ENCODE measurements at places on chromosomes 2 and 18. TPM values are rescaled to one million over a fixed set of nuclear protein-coding genes. Genes with fewer than 3 reads are reported as not detected.

DNA sequence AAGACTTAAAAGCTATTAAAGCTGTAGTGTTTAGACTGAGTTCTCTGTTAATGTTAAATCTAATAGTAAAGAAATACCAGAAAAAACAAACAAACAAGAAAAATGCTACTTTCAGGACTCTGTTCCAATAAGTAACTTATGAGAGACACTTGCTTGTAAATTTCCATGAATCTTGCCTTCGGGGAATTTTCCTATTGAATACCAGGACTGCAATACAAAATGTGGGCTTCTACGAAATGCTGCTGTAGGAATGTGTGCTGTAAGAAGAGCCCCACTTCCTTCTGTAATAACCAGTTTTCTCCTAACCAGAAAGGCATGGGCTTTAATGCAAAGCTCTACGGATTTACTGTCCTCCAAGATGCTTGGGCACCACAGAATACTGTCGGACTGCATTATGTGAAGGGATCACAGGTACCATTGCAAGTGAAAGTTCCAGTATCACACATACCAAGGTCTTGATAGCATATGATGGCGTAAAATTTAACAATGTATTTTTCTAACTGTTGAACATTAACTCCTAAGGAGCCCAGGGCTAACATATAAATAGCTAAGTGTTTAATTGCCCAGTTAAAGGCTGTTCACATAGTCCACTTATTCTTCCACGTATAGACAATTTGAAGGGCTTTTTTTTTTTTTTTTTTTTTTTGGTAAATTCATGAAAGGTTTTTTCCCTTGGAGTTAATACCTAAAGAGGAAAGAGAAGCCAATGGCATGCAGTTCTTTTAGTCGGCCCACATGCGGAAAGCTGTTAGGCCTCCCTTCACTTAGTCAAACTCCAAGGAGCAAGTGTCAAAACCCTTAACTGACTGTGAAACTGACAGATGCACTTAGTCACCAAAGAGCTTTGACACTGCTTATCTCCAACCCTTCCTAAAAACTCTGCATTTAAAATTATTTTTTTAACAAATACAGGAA lies 564.0 kb upstream of the POU3F3 start:
- no peak for DNase-seq

The NGEF gene
- total RNA-seq, result 1.3 TPM

- DNase-seq, result no peak
Measured at GRCh38 chr2:165575044-165575615, 105.6 kb downstream of the CSRNP3 start.

DNA sequence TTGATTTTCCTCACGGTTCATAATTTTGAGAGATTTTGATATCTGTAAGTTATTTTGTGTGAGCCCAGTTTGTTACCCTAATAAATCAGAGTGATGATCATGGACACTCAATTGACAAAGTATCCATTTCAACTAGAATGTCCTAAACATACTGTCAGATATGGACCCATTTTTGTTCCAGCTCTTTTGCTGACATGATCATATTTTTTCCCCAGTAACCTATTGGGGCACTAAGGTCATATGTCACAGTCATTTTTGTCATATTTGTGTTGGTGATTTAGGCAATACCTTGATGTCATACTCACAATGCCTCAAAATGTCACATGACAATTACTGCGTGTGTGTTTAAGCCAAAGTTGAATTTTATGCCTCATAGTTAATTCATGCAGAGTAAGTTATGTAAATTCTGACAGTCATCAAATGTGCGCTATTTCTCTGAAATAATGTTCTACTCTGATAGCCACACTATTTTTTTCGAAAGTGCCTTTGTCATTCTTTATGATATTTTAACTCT lies 218.7 kb downstream of the ARHGAP15 start:
- no peak for DNase-seq

The GALR1 gene
- total RNA-seq, result not detected

DNA sequence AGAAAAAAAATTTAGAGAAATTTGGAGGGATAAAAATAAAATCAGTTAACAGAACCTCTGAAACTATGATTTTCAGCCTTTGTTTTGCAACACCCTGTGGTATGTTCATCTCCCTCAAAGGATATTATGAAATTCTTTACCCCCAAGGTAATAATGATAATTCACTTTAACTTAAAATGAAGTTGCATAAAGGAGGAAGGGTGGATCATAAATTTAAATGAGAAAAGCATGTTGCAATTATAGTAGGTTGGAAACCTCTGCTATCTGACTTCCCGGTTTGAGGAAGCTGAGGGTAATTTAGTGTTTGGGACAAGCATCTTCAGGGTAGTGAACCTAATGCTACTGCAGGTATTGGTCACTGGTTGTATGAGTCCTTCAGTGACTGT lies 102.9 kb downstream of the BABAM2 start:
- no peak for DNase-seq

- no peak for DNase-seq
Measured at GRCh38 chr2:231182513-231182899, 15.9 kb upstream of the ARMC9 start.

The CYRIA gene
- 0.19 TPM for total RNA-seq

The ZSWIM2 gene
- not detected for total RNA-seq

The PAIP2B gene
- 4.0 TPM for total RNA-seq

DNA sequence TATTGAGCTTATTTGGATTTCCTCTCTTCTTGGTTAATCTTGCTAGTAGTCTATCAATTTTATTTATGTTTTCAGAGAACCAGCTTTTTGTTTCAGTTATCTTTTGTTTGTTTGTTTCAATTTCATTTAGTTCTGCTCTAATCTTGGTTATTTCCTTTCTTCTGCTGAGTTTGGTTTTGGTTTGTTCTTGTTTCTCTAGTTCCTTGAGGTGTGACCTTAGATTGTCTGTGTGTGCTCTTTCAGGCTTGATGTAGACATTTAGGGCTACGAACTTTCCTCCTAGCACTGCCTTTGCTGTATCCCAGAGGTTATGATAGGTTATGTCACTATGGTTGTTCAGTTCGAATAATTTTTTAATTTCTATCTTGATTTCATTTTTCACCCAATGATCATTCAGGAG lies 141.6 kb downstream of the ZNF236 start:
- no peak for DNase-seq

- no peak for DNase-seq
Measured at GRCh38 chr2:65015731-65016130, 26.5 kb downstream of the SLC1A4 start.

DNA sequence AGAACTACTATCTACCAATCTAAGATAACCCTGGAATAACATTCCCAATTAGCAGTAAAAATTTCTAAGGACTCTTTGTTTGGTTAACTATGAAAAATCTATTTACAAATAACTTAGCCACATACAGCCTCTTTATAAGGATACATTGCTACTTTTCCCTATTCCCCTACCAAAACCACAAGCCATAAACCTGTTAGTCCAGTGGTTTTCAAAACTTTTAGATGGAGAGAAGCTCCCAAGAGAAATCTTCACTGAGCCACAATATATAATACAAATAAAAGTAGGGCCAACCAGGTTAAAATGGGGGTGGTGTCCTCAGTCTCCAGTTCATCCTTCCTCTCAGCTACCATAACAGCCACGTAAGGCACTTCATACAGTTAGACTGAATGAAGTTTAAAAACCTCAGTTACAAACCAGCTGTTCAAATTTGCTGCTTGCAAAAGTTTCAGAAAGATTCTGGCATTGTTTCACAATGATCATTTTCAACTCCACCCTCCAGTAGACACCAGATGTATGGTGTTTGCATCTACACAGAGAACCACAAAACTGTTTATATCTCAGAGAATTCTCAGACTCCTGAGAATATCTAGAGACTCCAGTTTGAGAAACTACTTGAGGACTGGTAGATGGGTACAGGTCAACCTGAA lies 26.0 kb downstream of the SOS1 start:
- DNase-seq, result no peak

DNA sequence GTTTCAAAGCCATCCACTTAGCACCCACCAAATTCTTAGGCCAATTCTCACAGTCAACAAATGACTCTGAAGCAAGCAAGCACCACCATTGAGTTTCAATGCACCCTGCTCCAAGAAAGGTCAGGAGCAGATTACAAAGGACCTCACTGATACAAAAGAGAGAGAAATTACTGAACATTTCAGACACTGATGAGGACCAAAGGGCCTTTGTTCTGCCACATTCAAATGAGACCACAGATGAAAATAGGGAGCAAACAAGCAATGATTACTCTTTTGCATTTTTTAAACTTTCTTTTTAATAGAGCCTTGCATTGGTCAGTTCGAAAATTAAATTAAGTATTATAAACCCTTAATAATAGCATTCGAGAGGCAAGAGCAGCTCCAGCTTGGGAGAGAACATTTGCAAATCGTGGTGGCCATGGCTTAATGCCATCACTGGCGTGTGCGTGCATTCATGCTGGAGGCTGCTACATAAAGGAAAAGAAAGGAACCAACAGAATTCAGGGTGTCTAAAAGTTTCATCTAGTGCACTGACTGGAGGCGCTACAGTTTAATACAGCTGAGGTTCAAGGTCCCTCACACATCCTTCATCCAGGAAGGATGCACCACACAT lies 87.5 kb downstream of the KLF7 start:
- no peak for DNase-seq

DNA sequence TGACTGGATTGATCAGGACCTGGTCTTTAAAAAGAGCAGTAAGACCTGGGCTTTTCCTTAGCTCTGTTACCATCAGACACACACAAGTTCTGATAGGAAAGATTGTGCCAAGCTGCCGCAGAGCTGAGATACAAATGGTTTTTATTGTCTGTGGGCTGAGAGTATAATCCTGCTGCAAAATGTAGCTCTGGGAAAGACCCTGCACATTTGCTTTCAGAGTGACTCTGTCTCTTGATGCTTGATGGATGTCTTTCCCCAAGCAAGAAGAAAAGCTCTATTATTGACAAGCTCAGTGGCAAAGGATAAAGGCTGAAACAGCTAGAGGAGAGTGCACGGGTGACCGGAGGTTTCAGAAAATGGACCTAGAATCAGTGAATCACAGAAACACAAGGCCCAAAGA lies 95.3 kb upstream of the PARD3B start:
- no peak for DNase-seq

DNA sequence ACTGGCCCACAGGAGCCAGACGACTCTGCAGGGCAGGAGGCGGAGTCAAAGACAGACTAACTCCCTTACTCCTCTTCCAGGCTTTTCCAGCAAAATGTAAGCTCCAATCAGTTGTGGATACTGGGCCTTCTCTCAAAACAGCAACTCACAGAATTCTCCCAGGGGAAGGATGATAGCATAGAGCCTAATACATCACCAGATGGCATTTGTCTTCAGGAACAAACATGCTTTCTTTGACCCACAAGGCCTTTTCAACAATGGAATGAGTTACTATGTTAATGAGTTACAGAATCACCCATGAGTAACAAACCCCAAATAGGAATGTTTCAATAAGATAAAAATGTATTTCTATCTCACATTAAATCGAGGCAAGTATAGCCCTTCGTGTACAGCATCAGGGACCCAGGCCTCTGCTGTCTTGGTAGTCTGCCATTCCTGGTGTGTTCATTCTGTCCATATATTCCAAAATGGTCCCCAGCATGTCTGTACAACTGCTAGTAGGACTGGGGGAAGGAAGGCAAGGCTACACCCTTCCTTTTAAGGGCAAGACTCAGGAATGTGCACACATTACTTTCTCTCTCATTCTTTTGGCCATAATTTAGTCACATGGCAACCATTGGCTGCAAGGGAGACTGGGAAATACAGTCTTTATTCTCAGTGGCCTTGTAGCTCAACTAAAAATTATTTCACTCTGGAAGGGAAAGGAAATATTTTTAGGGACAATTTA lies 76.4 kb downstream of the BOD1L2 start:
- peak; percentile 50 for DNase-seq

DNA sequence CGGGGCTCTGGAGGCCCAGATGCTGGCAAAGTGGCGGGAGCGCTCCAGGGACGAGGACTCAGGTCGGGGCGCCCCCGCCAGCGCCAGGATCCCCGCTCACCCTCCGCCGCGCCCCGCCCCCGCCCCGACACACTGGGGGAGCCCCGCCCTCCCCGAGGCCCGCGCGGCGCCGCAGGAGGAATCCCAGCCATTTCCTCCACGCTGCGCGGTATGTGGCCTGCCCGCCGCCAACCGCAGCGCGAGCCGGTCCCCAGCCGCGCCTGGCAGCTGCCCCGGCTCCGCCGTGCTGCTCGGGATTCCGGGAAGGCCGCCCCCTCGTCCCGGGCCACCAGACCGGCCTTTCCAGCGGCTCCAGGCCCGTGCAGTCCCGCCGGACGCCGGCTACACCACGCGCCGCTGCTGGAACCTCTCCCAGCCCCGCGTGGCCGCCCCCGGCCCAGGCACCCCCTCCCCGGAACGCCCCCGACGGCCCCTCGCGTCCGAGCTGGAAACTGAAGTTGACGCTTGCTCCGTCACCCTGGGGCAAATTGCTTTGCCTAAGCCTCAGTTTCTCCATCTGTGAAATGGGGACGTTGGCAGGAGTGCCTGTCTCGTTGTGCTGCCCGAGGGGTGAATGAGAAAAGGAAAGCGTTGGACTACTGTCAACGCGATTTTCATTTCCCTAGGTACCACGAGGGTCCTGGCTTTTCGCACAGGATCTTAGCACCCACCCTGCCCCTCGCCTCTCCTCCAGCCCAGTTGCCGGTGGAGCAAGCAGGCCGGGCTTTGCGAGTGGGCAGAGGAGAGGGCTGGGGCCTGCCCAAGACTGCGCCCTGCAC lies 53.6 kb downstream of the PKDCC start:
- peak; percentile 63 for DNase-seq

The M1AP gene
- not detected for total RNA-seq

DNA sequence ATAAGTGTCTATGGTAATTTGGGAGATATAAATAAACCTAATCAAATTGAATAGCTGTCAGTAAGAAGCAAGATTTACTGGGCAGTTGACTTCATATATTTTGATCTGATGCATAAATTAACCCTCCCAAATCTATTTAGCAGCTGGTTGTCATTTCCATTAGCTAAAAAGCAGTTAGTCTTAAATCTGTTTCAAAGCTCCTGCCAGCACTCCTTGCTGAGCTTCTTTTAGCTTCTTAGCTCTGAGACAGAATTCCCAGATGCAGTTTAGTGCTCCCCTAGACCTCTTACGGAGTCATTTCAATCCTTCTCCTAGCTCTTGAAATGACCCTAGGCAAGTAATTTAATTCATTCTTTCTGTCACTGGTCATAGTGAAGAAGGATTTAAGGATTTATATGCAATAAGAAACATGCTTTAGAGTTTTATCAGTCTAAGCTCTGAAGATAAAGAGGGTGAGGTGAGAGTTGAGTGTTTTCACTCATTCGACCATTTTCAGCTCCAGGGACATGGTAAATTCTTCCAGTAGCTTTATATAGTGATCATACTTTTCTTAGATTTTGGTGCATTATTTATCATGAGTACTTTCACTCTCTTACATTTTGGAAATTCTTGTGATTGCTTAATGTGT lies 98.9 kb downstream of the PHLPP1 start:
- DNase-seq, result no peak
